ENCODE measurements at places on chromosomes 13 and 19. TPM values are rescaled to one million over a fixed set of nuclear protein-coding genes. Genes with fewer than 3 reads are reported as not detected.

- H3K27ac ChIP-seq, result peak overlapping the region; percentile 93
- no peaks in the 10 kb centered on the region for H3K36me3 ChIP-seq
Observed at GRCh38 chr13:110713981-110714796, 689 bp downstream of the ING1 start.

DNA sequence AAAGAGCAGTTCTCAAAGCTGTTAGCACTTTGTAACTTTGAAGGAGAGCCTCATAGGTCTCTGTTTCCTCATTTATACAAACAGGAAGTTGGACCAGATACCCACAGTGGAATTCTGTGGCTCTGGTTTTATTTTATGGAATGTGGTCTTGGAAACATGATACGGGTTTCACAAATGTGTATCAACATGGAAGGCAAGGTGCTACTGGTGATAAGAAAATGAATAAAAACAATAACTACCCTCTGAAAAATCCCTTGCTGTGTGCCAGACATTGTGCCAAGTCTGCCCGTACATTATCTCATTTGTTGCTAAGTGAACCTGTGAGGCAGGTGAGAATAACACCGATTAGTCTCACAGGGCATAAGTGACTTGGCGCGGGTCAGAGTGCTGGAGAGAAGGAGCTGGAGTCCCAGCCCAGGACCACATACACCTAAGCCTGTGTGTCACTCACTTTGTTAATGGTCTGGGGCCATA lies 45.0 kb upstream of the RNF113B start:
- H3K36me3 ChIP-seq, result no peaks in the 10 kb centered on the region
- no peaks in the 10 kb centered on the region for H3K4me1 ChIP-seq
- no peak overlapping the region for H3K27ac ChIP-seq
- DNase-seq, result no peak
- no peaks in the 10 kb centered on the region for H3K27me3 ChIP-seq

GRCh38 chr13:109673477-109673876 lies 112.9 kb downstream of the IRS2 start:
- H3K4me3 ChIP-seq, result no peak overlapping the region
- H3K27ac ChIP-seq, result no peak overlapping the region
- no peak for DNase-seq
- no peaks in the 10 kb centered on the region for H3K4me1 ChIP-seq
- peaks cover 4% of the 10 kb centered on the region for H3K27me3 ChIP-seq
- H3K36me3 ChIP-seq, result no peaks in the 10 kb centered on the region

DNA sequence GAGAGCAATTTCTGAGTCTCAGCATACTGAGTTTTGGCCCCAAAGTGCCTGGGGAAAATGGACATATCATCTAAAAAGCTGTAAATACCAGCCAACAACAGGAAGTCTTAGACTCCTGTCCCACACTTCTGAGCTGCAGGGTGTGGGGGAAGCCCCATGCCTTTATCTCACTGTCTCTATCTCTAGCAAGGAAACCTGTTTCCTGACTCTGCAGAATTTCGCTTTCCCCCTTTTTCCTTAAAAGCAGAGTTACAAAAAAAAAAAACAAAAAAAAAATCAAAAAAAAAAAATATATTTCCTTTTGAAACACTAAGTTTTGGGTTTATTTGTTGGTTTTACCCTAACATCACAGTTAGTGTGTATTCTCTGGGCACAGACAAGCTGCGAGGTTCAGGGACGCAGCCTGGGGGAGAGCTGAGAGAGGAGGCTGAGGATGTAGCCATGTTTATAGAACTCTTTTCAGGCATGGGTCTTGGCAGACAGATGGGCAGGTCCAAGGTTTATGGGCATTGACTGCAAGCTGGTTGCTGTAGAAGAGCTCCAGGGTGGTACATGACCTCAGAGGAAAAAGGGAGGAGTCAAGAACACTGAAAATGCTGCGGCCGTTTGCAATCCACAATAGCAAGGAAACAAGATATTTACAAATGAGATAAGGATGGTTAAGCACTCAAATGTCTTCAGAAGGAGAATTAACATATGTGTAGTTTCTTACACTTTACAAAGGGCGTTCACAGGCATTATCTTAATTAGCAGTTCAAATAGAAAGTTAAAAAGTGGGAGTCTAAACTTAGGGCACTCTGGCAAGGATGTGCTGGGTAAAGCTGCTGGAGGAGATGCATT lies 4.9 kb downstream of the MBNL2 start:
- peaks cover 59% of the 10 kb centered on the region for H3K4me1 ChIP-seq
- peak overlapping the region; percentile 96 for H3K4me3 ChIP-seq
- no peaks in the 10 kb centered on the region for H3K36me3 ChIP-seq

DNA sequence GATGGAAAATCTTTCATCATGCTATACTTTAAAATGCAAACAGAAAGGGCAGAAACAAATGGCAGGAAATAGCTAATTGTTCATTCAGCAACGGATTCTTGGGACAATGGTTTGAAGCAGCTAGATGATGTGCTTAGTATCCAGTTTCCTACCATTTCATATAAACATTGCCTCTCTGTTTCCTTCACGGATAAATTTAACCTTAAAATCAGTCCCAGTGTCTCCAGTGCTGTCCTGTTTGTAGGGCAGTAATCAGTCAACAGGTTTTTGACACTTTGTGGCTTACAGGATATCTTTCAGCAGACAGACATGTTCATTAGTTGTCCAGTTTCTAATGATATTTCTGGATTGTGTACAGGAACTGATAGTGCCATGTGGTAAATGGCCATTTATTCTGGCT lies 24.7 kb upstream of the RB1 start:
- H3K36me3 ChIP-seq, result no peaks in the 10 kb centered on the region
- no peak for DNase-seq
- no peak overlapping the region for H3K4me3 ChIP-seq
- H3K4me1 ChIP-seq, result no peaks in the 10 kb centered on the region
- H3K27ac ChIP-seq, result no peak overlapping the region

- no peak overlapping the region for H3K4me3 ChIP-seq
- H3K36me3 ChIP-seq, result peaks cover 20% of the 10 kb centered on the region
- peaks cover 13% of the 10 kb centered on the region for H3K4me1 ChIP-seq
- DNase-seq, result no peak
- no peak overlapping the region for H3K27ac ChIP-seq
Observed at GRCh38 chr19:12623361-12624031, 12.8 kb downstream of the ZNF791 start.

GRCh38 chr19:57620673-57621348 lies 6.8 kb downstream of the ZNF134 start:
- H3K4me1 ChIP-seq, result peaks cover 30% of the 10 kb centered on the region
- peaks cover 4% of the 10 kb centered on the region for H3K27me3 ChIP-seq
- DNase-seq, result no peak
- H3K27ac ChIP-seq, result no peak overlapping the region
- no peak overlapping the region for H3K4me3 ChIP-seq
- peaks cover 82% of the 10 kb centered on the region for H3K36me3 ChIP-seq

- peak overlapping the region; percentile 71 for H3K27ac ChIP-seq
- no peak for DNase-seq
- H3K4me3 ChIP-seq, result peak overlapping the region; percentile 6
- peaks cover 9% of the 10 kb centered on the region for H3K27me3 ChIP-seq
- no peaks in the 10 kb centered on the region for H3K36me3 ChIP-seq
Observed at GRCh38 chr19:42286349-42287016, 15.4 kb upstream of the PRR19 start.

GRCh38 chr19:43767316-43767715 lies 12.6 kb upstream of the SMG9 start:
- H3K4me3 ChIP-seq, result no peak overlapping the region
- H3K27ac ChIP-seq, result no peak overlapping the region
- no peaks in the 10 kb centered on the region for H3K36me3 ChIP-seq
- no peak for DNase-seq

DNA sequence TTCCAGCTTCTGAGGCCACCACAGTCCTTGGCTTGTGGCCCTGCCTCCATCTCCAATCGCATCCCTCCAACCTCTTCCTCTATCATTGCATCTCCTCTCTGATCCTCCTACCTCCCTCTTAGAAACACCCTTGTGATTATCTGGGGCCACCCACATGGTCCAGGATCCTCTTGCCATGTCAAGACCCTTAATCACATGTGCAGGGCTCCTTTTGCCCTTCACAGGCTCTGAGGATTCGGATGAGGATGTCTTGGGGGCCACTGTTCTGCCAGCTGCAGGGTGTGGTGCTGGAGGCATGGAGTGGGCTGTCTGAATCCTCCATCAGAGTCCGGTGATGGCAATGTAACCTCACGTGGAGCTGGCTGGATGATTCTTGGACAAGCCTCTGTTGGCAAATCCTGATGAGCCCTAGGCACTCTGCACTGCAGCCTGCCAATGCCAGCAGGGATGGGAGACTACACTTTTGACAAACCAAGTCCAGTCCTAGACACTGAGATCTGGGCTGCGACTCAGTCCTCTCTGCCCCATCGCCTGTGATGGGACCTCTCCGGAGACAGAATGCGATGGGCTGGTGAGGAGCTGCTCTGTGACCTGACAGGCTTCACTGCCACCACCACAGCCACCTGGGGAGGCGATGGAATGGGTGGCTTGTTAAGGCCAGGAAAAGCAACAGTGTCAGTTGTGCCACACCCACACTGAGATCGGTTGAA lies 61.2 kb downstream of the CCDC70 start:
- no peak overlapping the region for H3K27ac ChIP-seq
- DNase-seq, result no peak
- no peaks in the 10 kb centered on the region for H3K36me3 ChIP-seq
- no peak overlapping the region for H3K4me3 ChIP-seq

GRCh38 chr19:38851622-38852230 lies 1.9 kb upstream of the HNRNPL start:
- peaks cover 53% of the 10 kb centered on the region for H3K4me1 ChIP-seq
- H3K36me3 ChIP-seq, result peaks cover 17% of the 10 kb centered on the region
- H3K27me3 ChIP-seq, result peaks cover 36% of the 10 kb centered on the region
- H3K4me3 ChIP-seq, result peak overlapping the region; percentile 94

DNA sequence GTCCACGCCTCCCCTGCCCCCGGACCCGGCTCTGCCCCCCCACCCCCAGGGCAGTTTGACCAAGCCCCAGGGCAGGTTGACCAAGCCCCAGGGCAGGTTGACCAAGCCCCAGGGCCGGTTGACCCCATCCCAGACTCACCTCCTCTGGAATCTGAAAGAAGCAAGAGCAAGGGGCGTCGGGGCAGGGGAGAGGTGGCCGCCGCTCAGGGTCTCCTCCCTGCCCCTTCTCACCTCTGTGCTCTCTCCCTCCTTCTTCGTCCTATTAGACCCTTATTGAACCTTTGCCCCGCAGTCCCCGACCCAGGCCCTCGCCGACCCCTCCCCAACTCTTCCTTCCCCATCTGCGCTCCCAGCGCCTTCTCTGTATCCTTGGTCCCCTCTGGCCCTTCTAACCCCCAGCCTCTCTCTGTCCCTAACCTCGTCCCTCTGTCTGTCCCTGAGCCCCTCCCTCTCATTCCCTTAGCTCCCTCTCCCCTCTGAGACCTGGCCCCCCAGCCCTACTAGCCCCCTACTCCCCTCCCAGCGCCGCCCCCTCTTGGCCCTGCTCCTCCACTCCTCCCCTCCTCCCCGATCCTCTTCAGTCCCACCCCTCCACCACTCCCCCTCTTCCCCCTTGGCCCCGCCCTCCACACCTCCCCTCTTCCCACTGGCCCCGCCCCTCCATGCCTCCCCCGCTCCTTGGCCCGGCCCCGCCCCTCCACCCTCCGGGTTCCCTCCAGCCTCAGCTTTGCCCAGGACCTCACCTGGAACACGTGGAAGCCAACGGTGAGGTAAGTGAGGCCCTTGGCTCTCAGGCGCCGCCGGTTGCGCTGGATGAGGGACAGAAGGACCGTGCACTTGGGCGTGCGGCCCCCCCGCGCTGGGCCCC lies 7.6 kb downstream of the CAPN12 start:
- peak overlapping the region; percentile 76 for H3K27ac ChIP-seq
- H3K36me3 ChIP-seq, result no peaks in the 10 kb centered on the region
- peak overlapping the region; percentile 65 for H3K4me3 ChIP-seq

DNA sequence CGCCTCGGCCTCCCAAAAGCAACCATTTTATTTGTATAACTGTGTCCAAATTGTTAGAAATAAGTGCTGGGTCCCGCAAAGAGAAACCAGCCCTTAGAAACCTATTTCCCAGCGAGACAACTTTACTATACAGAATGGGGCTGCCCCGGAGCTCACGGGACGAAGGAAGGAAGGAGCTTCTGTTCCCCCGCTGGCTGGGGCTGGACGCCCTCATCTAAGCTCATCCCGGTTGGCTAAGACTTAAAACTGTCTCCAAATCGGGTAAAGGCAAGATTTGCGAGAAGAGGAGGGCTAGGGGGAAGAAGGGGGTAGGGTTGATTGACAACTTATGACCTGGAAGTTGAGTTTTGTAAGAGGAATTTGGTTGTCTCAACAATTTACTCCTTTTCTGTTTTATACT lies 12.3 kb upstream of the BSG start:
- peaks cover 2% of the 10 kb centered on the region for H3K4me1 ChIP-seq
- H3K4me3 ChIP-seq, result no peak overlapping the region
- no peak for DNase-seq
- no peak overlapping the region for H3K27ac ChIP-seq

DNA sequence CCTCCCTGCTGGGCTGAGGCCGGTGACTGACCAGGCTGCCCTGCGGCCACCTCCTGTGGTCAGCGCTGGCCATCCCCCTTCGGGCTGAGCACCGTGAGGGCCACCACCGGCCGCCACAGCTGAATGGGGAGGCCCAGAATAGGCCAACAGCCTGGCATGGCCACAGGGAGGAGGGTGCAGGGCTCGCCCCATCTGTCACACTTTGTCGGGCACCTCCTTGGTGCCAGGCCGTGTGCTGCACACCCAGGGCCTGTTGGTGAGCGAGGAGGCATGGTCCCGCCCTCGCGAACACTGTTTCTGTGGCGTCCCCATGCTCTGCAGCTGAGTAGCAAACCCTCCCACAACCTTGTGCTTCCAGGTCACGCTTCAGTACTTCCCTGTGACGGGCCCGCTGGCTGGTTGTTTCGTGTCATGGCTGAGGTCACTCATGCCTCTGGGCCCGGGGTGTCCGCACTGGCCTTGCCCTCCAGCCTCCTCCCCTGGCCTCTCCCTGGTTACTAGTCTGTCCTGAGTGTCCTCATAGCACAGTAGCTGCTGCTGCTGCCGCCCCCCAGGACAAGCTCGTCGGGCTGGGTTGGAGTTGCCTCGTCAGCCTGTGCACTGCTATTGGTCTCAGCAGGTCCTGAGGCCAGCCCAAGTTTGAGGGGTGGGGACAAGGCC lies 15.2 kb downstream of the EPN1 start:
- H3K36me3 ChIP-seq, result no peaks in the 10 kb centered on the region
- H3K27ac ChIP-seq, result no peak overlapping the region
- H3K4me1 ChIP-seq, result peaks cover 6% of the 10 kb centered on the region
- DNase-seq, result no peak

DNA sequence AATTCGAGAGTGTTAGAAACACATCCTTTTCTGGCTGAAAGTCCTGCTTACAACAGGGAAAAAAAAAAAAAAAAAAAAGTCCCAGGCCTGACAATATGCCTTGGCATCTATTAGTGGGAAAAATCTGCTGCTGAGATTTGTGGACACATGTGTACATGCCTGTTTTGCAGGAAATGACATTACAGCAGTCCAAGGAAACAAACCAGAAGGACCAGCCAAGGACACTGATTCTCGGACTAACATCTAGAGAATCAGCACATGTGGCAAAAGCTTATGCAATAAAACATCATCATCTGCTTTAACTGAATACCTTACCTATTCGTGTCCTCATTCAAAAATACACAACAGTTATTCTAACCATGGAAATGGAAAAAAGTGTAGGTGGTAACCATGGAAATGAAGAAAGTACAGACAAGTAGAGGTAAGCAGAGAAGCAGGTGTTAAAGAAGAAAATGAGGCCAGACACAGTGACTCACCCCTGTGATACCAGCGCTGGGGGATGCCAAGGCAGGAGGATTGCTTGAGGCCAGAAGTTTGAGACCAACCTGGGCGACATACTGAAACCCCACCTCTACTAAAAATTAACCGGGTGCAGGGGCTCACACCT lies 9.4 kb upstream of the DPY19L3 start:
- H3K36me3 ChIP-seq, result no peaks in the 10 kb centered on the region
- H3K4me3 ChIP-seq, result no peak overlapping the region
- no peaks in the 10 kb centered on the region for H3K4me1 ChIP-seq

The F10 gene
- polyA plus RNA-seq, result not detected

The CYP4F8 gene
- polyA plus RNA-seq, result not detected

The PCSK4 gene
- 0.33 TPM for polyA plus RNA-seq

The INSR gene
- 0.04 TPM for polyA plus RNA-seq

The SLC7A10 gene
- not detected for polyA plus RNA-seq

The TYK2 gene
- polyA plus RNA-seq, result 105 TPM

The ZNF175 gene
- 0.81 TPM for polyA plus RNA-seq

The ADAMTSL5 gene
- polyA plus RNA-seq, result 0.43 TPM

Data from immature natural killer cell (primary cell).